Left renal cortex interstitium (tissue), 4 donors: ENCODE measurements at places on chromosomes 2 and 18.

- no peak for DNase-seq
Observed at GRCh38 chr18:28974504-28974903, 797.6 kb upstream of the CDH2 start.

DNA sequence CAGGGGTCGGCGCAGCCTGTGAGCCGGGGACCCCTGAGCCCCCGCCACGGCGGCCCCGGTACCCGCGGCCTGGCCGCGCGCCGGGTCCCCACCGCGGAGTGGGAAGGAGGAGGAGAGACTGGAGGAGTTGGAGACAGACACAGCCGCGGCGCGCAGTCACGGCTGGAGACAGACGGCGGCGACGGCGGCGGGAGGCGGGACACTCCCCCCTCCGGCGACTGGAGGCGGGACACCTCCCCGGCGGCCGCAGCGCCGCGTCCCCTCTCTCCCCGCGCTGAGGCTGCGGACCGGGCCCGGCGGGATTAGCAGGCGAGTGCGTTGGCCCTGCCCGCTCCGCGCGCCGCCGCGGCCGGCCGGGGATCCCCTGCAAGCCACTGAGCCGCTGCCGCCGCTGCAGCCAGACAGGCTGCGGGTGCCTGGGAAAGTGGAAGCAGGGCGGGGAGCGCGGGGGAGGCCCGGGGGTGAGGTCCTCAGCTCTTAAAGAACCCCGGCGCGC lies 1.0 kb upstream of the LDLRAD4 start:
- DNase-seq, result peak; percentile 34

DNA sequence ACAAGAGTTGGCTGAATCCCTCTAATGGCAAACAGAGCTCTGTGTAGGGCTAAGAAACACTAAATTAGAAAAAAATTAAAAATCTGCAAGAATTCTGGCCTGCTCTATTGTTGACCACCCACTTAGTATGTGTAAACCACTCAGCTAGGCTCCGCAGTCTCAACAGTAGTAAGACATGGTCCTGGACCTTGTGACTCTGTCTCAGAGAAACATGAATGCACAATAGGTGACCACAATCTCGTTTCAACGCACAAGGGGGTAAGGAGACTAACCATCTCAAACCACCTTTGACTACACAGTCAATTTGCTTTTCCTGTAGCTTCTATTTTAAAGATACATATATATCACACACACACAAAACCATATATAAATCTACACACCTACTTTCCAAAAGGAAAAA lies 16.5 kb downstream of the SEPTIN10 start:
- DNase-seq, result no peak

GRCh38 chr2:6750411-6751158 lies 115.1 kb downstream of the CMPK2 start:
- DNase-seq, result no peak
